T-helper 9 cell (primary cell): ENCODE measurements at places on chromosomes 11 and 22.

DNA sequence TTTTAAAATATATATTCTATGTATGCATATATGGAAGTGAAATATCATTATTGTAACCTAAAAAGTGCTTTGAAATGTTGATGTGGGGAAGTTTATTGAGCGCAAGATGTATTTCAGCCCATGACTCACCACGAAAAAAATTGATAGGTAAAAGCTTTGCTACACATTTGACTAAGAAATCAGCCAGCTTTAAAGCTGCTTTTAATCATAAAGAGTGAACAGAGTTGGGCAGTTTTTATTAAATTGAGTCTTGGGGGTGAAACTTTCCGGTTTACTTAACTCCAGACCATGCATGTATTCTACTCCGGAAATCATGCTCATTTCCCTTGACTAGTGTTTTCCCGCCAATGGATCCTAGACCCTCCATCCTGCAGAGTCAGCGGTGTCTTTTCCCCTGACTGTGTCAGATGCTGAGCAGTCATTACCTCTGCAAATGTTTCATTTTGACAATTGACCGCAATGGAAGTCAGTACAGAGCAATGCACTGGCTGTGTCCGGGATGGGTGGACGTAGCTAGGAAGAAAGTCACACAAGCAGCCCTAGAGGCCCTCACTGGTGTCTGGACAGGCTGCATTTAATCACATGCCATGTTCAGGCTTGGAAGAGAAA is 47.2 kb upstream of the MPEG1 start:
- no peak for DNase-seq

DNA sequence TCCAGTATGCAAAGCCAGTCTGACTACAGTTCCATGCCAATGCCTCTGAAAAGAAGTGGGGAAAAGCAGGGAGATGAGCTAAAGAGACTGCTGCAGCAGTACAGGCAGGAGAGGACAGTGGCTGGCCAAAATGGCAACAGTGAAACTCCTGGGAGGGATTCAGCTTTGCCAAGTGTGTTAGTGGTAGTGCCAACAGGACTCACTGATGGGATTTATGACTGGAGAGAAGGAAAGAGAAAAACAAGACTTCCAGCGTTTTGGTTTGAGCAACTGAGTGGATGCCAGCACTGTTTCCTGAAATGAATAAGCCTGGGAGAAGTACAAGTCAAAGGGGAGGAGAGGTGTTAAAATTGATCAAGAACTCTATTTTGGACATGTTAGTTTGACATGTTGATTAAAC is 80.9 kb downstream of the PLEKHA7 start:
- no peak for DNase-seq

DNA sequence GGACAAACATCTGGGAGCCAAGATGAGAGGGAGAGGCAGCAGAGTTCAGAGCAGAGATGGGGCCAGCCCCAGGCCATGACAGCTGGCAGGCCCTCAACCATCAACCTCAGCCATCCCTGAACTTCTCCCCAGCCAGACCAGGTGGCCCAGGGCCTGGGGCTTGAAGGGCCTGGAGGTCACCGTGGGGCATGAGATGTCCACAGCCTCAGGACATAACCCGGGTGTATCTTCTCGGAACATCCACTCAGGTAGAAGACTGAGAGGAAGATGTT is 12.4 kb upstream of the SLC39A13 start:
- DNase-seq = no peak

DNA sequence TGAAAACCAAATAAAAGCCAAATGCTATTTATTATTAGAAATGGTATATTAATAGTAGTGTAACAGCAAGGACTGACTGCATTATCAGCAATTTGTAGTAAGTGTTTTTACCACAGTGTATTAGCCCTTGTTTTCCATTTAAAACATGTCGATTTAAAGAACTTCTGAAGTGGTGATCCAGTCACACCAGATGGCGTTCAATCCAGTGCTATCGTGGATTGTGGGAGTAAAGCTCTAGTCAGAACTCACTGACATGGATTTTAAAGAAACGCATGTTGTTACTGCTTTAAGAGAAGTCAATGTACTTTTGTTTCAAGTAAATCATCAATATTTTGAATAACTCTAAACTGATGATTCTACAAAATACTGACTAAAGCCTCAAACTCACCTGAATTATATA is 51.1 kb downstream of the LARGE2 start:
- DNase-seq = no peak

- no peak for DNase-seq
Observed at GRCh38 chr22:36282328-36282831, 29.4 kb downstream of the APOL1 start.

DNA sequence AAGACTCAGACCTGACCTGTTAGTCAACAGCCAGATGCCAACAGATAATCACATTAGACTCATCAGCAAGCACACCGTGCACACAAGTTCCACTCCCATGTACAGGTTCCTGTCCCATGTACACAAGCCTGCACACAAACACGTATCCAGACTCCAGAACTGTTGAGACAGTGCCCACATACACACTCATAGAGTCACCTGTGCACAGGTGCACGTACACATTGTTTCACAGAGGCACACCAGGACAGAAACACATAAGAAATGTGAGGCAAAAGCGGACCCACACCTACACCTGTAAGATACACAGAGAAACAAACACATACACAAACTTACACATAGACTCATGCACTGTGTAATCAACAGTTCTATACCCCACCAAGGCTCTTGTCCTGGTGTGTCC is 2.7 kb upstream of the ZNF74 start:
- no peak for DNase-seq

DNA sequence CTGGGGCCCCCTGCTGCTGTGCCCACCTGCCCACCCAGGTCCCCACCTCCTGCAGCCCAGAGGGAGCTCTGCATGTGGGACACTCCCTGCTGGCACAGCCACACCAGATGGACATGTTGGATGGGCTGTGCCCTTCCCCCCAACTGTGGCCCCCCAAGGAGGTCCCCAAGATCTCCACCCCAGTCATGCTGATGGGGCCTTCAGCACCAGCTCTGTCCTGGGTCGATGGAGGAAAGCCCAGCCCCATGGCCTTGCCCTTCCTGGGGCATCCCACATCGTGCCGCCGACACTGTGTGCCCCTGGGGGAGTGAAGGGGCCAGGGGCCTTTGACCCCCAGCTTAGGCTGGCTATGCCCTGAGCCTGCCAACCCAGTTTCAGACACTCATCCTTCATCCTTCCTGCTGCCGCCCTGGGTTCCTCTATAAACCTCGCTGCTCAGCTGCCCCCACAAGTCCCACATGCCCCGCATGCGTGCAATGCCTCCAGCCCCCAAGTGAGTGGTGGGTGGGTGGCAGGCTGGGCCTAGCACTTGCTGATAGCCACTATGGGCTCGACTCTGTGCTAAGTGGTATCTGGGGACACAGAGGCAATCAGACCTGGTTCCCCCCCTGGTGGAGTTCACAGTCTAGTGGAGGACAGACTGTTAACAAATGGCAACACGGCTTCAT is 3.9 kb upstream of the DPP3 start:
- DNase-seq = no peak

DNA sequence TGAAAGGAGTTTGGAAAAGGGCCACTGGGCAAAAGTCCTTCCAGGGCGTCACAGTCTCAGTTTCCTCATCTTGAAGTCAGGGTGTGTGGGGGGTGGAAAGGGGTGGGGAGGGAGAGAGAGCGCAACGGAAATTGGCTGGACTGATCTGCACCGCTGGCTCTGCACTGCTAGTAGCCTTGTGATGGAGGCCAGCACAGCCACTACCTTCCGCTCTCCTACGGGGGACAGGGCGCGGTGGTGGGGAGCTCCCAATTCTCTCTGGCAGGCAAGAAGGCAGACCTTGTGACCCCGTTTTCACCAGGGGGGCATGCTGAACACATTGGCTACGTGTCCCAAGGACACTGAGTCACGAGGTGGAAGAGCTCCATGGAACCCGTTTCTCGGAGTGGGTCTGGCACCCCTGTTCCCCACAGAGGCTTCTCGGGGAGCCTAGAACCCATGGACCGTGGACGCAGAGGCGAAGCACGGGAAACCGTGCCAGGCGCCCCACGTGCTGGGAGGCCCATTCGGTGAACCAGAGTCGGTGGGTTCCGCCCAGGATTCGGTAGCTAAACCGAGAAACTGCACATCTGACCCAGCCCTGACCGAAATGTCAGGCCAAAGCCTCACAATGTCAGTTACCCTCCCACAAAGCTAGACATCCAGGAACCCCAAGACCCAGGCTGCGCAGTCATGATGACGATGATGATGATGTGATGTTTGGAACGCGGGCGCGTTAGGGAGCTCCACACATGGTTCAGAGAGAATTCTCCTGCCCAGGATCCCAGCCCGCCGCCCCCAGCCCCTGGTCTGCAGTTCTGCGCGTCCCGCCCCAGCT is 28.3 kb upstream of the WNT11 start:
- DNase-seq = no peak

- no peak for DNase-seq
Observed at GRCh38 chr11:16262645-16262955, 93.7 kb downstream of the SOX6 start.

DNA sequence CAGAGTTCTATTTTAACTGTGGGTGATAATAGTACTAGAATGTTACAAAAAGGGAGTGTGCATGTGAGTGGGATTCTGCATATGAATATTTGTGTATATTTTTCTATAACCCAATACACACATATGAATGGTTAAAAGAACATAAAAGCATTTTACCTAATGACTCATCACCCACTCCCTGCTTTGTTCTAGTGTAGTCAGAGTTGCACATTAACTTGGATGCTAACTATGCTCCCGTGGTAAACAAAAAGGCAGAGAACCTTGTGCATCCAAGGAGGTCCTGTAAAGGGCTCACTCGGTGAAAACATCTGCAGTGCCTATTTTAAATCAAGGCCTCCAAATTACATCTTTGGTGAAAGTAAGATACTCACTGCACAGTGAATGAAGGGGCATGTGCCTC is 1289.4 kb downstream of the LRRC4C start:
- DNase-seq = no peak

GRCh38 chr11:2451336-2451735 is 6.5 kb downstream of the KCNQ1 start:
- no peak for DNase-seq

- no peak for DNase-seq
Observed at GRCh38 chr11:77515483-77515882, 41.6 kb upstream of the PAK1 start.

- no peak for DNase-seq
Observed at GRCh38 chr11:71987521-71987920, 11.2 kb upstream of the IL18BP start.

- DNase-seq = no peak
Observed at GRCh38 chr22:47009304-47010101, 247.1 kb downstream of the TBC1D22A start.

DNA sequence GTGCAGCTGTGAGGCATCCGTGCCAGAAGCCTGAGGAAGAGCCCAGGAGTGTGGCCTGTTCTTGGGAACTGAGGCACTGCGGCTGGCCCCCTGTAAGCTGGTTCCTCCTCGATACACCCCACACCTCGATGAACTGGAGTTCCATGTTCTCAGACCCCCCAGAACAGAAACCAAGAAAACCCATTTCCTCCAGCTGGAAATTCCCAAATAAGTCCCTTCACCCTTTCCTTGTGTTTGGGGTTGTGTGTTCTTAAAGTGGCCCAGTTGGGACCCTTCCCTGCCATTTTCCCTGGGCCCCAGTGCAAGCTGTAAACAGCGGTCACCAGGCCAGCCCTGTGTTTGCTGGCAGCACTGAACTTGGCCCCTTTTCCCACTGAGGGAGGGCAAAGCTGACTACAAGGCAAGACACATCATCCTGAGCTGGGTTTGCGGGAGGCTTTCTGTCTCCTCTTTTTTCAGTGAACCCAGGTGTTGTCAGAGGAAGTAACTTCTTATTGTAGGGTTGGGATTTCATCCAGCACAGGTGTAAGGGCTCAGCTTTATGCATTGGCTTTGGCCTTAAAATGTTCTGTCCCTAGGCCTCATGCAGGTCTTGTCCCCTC is 60.1 kb upstream of the MPEG1 start:
- DNase-seq = no peak

DNA sequence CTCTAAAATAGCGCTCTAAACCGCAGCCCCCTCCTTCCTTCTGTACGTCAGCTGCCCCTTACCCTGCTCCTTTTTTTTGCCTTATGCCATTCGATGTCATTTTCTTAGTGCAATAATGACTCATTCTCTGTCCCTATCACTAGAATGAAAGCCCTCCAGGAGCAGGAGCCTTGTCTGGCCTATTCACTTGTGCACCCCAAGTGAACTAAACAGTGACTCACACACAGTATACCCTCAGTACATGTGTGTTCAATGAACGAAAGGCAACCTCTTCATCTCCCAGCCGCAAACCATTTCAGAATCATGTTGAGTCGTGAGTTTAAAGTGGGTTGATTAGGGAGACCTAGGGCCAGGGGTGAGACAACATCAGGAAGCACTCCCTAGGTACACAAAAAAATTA is 50.7 kb upstream of the SPATA19 start:
- no peak for DNase-seq

DNA sequence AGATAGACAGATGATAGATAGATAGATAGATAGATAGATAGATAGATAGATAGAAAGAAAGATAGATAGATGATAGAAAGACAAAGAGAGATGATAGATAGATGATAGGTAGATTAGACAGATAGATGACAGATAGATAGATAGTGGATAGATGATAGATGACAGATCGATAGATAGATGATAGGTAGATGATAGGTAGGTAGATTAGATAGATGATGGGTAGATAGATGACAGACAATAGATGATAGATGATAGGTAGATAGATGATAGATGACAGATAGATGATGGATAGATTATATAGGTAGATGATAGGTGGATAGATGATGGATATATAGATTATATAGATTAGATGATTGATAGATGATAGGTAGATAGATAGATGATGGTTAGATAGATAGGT is 4.3 kb downstream of the LZTR1 start:
- no peak for DNase-seq

DNA sequence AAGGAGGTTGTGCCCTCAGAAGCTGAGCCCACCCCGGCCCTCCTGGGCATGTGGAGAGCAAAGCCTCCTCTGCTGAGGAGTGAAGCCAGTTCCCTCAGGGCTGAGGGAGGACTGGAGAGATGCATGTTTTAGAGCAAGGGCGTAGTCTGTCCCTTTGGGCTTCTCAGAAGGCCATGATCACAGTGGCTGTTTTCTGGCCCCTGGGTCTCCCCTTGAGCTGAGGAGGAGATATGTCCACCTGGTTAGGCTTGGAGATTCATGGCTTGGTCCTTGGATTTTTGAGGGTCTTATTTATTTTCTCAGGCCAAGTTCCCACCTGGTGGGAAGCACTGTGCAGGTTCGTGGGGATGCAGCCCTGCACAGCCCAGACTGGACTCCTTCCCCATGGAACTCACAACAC is 46.5 kb upstream of the THY1 start:
- no peak for DNase-seq

DNA sequence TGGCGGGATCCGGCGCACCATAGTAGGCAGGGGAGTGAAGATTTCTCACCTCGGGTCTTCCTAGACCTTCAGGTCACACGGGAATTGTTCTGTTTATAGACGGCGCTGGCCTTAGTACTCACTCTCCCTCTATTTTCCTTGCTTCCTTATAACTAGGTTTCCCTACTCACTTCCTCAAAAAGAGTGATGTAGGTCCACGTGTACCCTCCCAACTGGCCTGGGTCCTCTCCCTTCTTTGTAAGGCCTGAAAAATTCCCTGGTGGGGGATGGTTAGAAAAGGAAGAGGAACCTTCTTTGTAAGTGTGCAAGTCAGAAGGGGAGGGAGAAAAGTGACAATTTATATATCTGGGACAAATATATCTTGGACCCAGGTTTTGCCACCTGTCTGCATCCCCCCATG is 2.9 kb upstream of the TMEM9B start:
- no peak for DNase-seq

GRCh38 chr11:59705294-59705693 is 8.4 kb downstream of the OR10V1 start:
- DNase-seq = no peak

GRCh38 chr11:44566952-44567875 is 1.8 kb downstream of the CD82 start:
- no peak for DNase-seq
